ENCODE measurements at places on chromosomes 2 and 18. TPM values are rescaled to one million over a fixed set of nuclear protein-coding genes. Genes with fewer than 3 reads are reported as not detected.

Gene ACMSD
- not detected for total RNA-seq

Gene SPATA3
- total RNA-seq: not detected

Gene ZNF521
- total RNA-seq: not detected

Gene KIF1A
- total RNA-seq: 0.81 TPM

Gene FAM237A
- total RNA-seq: not detected

Gene DSG3
- 0.01 TPM for total RNA-seq

Gene REEP1
- total RNA-seq: 0.67 TPM

Gene COLEC11
- total RNA-seq: 0.61 TPM

Gene WDFY1
- total RNA-seq: 44.5 TPM

Gene ACTR2
- 176 TPM for total RNA-seq

Gene HOXD4
- total RNA-seq: 0.51 TPM

Gene NCKAP5
- total RNA-seq: 0.92 TPM

Gene TANC1
- total RNA-seq: 8.9 TPM
